ENCODE measurements at places on chromosomes 12 and 14.

DNA sequence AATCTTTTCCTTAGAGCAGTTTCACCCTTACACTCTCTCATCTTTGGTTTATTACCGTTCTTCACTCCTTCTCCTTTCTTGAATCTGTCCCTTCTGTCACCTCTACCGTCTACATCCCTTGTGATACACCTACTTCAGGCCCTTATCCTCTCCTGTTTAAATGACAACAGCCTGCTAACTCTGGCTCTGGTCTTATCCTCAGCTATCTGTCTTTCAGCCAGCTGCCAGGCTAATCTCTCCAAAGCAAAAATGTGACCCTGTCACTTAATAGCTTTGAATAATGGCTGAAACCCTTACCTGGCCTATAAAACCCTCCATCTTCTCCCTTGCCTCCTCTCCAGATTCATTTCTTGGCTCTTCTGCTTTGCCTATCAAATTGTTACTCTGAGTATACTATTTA is 32.3 kb downstream of the BEST3 start:
- DNase-seq: no peak

DNA sequence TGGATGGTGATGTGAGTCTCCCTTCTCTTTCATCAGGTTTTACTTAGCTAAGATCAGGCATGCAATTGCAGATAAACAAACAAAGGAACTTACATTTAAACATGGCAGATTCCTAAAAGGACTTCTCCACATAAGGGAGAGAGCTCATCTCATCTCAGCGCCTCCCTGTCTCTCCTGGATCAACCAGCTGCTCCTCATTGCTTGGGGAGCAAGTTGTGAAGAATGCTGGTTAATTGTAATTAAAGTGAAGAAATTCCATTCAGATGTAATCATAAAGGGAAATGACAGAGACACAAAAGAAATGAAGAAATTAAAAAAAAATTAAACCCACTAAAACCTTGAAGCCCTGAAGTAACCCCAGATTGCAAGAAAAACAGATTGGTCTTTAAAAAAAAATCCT is 104.4 kb upstream of the DIO2 start:
- DNase-seq: no peak

DNA sequence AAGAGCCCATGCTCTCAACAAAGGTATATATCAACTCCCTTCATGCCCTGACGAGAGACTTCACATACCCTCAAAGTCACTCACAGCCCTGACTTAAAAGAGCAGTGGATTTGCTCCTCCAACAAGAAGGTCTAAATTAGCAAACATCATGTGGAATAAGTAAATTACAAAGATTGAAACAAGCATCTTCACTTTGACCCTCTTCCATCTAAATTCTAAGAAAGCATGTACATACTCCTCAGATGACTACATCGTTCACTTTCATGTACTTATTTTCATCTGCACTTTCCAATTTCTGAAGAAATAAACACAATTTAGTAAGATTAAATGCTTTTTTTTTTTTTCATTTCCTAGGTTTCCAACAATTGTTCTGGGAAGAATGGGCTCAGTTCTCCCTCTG is 38.6 kb upstream of the KRR1 start:
- DNase-seq: no peak

DNA sequence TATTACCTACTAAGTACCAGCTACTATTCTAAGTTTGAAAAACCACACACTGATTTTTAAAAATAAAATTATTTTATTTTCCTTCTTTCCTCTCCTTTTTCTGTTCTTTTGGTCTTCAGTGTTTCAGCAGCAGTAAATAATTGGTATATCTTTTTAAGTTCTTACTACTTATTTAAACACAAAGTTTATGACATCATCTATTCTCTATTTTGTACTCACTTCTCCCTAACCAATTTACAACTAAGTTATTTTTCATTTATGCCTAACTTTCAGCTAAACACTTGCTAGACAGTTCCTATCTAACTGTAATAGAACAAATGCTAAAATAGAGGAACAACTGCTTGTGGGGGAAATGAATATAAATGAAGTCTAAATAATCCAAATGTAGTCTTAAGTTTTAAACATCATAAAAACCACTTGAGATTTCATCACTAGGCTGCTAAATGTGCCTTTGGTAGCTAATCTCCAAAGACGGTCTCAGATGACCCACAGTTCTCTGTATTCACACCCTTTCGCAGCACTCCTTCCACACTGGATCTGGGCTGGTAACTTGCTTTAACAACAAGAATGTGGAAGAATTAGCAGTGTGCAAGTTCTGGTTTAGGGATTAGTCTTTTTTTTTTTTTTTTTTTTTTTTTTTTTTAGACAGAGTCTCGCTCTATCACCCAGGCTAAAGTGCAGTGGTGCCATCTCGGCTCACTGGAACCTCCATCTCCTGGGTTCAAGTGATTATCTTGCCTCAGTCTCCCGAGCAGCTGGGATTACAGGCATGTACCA is 41.0 kb downstream of the TFCP2 start:
- DNase-seq: no peak

DNA sequence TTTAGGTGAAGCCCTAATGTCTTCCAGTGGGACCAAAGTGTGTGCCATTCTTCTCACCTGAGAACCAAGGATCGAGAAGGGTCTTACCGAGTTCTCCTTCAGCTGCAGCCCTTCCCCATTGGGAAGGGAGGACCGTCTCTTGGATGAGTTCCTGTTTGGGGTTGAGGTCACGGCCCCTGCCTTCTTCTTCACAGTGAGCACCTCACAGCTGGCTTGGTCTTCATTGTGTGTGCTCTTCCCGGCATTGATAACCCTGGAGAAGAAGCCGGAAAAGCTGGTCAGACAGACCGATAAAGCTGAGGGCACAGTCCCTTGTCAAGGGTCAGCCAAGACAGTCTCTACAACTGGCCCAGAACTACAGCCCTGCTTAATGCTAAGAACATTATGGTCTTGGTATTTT is 102.9 kb downstream of the PPM1H start:
- no peak for DNase-seq

DNA sequence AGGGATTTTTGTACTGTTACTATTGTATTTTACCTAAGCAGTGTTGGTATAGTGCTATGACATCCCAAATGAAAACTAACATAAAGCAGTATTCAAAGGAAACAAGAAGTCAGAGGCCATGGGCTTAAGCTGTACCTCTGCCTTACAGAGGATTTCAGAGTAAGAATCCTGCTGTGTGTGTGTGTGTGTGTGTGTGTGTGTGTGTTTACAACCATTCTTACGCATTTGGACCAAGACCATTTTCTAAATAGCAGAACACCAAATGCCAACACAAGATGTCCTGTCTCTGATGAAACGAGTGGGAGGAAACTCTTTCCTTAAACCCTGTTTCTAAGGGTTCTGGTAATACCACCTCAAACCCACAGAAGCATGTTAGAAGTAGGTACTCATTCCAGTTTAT is 64.4 kb downstream of the PPP1R36 start:
- no peak for DNase-seq

- peak; percentile 52 for DNase-seq
Measured at GRCh38 chr12:12022306-12022936, 48.3 kb upstream of the BCL2L14 start.

GRCh38 chr12:10615532-10615931 is 2.1 kb upstream of the MAGOHB start:
- no peak for DNase-seq

DNA sequence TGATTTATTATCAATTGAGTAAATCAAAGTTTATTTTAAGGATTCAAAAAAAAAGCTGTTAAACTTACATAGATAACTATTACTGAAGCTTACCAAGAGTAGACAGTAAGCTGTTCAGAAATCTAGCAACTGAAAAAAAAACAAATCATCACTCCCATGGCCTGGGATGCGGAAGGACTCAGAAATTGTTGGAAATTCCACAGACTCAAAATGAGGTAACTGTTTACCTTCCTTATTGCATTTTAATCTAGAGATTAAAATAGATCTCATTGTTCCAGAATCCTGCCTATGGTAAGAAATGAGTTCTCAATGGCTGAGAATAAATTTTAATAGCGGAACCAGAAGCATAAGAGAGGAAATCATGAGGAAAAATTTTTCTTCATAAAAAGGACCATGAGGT is 87.2 kb downstream of the PPM1H start:
- no peak for DNase-seq

GRCh38 chr12:12715459-12716150 is 1.6 kb upstream of the CDKN1B start:
- DNase-seq: no peak

- DNase-seq: no peak
Measured at GRCh38 chr14:75234173-75235115, 44.2 kb upstream of the FOS start.

- DNase-seq: no peak
Measured at GRCh38 chr14:37665951-37666350, 70.5 kb downstream of the TTC6 start.

DNA sequence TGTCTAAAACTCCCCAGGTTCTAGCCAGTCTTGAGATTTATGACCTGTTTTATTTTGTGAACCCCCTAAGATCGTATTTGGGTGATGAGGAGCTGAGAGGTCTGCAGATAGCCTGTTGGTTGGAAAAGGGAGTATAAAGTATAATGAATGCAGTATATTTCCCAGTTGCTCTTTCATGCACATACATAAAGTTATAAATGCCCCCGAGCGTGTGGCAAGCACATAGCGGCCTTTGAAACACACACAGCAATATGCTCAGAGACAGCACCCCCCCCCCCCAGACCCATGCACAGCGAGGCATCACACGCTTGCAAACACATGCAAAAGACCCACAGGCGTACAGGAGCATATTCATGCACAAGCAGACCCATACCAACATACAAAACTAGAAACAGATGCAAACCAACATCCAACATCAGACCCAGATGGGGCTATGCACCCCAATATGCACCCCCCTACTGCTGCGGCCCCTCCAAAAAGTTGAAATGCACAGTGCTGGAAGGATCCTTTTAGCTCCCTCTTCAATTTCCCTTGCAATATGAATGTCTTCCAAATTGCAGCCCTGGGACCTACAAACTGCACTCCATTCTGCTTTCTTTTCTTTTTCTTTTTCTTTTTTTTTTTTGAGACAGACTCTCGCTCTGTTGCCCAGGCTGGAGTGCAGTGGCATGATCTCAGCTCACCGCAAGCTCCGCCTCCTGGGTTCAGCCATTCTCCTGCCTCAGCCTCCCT is 82.2 kb upstream of the TBX3 start:
- DNase-seq: no peak

DNA sequence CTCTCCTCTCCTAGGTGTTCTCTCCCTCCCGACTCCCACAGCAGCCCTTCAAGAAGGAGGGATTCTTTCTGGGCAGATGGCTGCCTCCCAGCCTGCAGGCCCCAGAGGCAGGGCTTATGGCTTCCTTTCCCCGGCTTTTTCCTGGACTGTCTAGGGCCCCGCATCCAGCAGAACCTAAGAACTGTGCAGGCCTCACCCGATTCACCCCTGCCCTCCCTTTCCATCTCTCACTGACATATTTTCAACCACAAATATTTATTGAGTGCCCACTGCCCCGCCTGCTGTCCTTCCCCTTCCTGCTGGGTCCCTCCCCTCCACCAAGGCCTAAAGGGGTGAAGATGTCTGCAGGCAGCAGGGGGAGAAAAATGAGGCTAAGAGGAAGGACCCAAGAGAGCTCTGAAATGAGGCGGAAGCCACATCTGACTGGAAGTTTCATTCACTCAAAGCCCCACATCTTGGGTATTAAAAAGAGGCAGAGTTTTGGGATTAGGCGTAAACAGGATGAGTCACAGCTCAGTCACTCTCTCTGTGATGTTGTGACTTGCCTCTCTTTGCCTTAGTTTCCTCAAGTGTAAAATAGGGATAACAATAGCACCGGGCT is 2.9 kb downstream of the SCNN1A start:
- peak; percentile 34 for DNase-seq

- DNase-seq: no peak
Measured at GRCh38 chr14:32374155-32374554, 45.1 kb downstream of the AKAP6 start.

GRCh38 chr14:99272632-99272898 is 568 bp upstream of the BCL11B start:
- DNase-seq: no peak

- no peak for DNase-seq
Measured at GRCh38 chr12:109617491-109617890, 43.9 kb downstream of the MVK start.

GRCh38 chr12:85516667-85517325 is 236.8 kb downstream of the ALX1 start:
- no peak for DNase-seq

- no peak for DNase-seq
Measured at GRCh38 chr12:52399756-52400155, 6.4 kb downstream of the KRT82 start.

DNA sequence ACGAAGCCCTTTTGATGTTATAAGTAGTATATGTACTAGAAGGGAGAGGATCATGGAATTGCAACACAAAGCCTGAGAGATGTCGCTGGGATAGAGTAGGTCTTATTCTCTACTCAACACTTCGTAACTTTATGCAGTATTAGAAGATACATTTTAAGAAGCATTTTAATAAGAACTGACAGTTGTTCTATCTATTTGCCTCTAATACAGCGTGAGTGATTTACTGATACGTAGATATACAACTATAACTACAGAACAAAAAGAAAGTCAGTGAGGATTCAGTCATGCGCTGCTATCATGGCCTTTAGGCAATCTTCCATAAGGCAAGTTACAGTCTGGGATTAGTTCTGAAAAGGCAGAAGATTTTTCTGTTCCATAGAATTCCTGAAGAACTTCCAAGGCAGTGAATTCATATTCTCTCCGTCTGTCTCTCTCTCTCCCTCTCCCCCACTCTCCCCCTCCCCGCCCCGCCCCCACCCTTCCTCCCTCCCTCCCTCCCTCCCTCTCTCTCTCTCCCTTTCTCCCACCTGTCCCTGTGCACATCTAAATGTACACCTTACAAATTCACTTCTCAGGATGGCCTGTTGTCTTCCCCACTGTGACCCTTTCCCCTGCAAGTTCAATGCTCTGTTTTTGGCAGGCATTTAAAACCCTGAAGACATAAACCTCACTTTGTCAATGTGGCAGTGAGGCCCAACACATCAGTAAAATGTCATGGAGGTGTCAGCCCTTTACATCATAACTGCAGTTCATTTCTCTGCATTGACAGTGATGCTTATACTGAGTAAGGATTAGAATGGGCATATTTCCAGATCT is 470.6 kb downstream of the EGLN3 start:
- DNase-seq: no peak

DNA sequence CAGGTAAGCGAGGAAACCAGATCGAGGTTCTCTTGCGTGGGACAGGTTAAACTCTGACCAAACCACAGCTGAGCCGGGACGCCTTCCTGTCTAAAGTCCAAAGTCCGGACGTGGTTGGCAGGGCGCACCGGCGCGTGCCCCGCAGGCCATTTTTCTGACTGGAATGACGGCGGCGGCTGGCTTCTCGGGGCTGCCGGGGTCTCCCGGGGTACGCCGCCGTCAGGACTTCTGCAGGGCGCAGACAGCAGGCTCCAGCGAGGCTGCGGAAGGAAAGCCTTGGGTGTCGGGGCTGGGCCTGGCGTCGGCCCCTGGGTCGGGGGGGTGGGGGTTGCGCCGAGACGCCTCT is 32.8 kb downstream of the MIA2 start:
- no peak for DNase-seq

DNA sequence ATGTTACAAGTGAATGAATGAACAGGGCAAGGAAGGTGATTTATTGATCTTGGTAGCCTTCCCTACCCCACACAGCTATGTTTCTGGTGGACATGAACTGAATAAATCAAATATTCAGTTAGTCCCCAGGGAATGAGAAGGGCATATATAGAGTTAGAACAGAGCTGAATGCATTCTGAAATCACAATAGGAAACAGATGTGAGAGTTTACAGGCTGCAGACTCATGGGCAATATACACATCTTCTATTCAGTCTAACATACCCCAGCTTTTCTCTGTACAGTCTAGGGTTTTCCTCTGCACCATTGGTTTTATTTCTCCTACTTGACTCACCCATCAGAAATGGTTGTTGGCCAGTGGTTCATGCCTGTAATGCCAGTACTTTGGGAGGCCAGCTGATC is 7.3 kb upstream of the STX2 start:
- no peak for DNase-seq

- DNase-seq: no peak
Measured at GRCh38 chr14:90040411-90040810, 21.4 kb upstream of the KCNK13 start.
